AG08395 (cell line): ENCODE measurements at places on chromosomes 3 and 15.

DNA sequence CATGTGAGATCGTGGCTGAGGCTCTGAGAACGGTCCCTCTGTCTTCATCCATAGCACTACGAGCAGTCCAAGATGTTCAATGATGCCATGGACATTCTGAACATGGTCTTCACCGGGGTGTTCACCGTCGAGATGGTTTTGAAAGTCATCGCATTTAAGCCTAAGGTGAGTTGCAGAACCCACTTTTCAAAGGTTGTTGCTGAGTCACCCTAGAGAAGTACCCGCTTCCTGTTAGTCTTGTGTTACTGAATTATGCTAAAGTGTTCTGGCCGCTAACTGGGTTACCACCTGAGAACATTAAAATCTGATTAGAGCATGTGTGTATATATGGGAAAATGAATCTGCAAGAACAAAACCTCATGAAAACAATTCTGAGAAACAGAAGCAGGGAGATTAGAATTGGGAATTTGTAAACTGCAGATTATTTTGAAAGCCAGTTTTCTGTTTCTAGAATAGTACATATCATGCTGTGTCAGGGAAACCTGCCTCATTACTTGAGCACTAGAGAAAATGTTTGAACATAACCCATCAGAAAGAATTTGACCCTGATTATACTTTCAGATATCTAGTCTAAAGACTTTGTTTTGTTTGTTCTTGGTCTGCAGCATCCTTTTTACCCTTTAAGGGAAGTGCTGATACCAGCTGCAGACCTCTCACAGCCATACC is 92.6 kb downstream of the CHDH start:
- no peak for DNase-seq

- DNase-seq = no peak
These were observed 21.6 kb downstream of the COL8A1 start for GRCh38 chr3:99659951-99660350.

DNA sequence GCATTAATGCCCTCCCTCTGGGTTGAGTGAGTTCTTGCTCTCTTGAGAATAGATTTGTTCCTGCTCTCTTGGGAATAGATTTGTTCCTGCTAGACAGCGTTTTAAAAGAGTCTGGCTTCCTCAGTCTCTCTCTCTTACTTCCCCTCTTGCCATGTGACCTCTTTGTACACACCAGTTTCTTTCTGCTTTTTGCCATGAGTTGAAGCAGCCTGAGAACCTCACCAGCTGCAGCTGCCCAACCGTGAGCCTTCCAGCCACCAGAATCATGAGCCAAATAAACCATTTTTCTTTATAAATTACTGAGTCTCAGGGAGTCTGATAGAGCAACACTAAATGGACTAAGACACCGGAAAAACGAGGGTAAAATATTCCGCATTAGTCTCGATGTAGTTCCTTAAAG is 253.6 kb downstream of the CNTN6 start:
- DNase-seq = no peak

- DNase-seq = peak; percentile 85
These were observed 388.7 kb upstream of the SGO1 start for GRCh38 chr3:20574746-20575145.

DNA sequence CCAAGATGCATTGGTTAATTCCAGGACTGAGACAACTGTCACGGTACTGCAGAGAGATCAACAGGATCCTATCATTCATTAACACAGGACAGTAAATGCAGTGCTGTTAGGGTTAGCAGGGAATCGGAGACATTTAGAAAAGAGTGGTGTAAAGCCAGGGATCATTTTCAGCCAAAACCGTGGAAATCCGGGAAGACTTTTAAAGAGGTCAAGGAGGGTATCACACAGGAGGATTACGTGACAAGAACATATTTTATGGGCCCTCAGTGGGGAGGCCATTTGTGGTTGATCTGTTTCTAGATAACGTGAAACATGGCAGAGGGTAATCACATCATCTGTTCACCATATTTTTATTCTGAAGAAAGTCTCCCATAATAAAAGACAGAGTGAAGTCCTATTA is 216.1 kb downstream of the PTPRG start:
- no peak for DNase-seq

DNA sequence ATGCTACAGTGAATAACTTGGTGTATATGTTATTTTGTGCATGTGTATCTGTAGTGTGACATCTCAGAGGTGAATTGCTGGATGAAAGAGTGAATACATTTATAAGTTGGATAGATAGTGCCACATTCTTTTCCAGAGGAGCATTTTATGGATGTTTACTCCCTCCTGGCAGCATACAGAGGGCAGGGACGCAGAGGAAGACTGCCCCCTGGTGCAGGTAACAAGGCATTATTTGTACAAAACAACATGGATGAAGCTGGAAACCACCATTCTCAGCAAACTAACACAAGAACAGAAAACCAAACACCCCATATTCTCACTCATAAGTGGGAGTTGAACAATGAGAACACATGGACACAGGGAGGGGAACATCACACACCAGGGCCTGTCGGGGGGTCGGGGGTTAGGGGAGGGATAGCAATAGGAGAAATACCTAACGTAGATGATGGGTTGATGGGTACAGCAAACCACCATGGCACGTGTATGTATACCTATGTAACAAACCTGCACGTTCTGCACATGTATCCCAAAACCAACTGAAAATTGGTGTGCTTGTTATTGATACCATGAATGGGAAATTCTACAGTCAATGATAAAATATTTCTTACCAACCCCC is 57.9 kb upstream of the CTXND1 start:
- DNase-seq = peak; percentile 59

GRCh38 chr15:75208501-75209288 is 7.0 kb downstream of the C15orf39 start:
- DNase-seq = no peak

DNA sequence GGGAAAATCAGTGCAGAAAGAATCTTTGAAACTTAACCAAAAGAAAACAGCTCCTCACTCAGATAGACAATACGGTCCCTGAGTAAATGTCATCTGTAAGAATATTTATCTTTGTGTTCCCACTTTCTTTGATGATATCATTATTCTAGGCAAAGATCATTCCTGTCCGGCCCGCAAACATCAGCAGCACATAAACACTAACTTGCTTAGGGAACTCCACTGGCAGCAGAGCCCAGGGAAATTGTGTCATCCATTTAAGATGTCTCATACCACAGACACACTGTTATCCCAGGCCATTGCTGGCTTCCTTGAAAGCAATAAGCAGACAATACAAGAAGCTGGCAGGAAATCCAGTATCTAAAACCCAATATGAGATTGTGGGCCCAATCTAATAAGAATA is 20.1 kb upstream of the CD96 start:
- peak; percentile 55 for DNase-seq

DNA sequence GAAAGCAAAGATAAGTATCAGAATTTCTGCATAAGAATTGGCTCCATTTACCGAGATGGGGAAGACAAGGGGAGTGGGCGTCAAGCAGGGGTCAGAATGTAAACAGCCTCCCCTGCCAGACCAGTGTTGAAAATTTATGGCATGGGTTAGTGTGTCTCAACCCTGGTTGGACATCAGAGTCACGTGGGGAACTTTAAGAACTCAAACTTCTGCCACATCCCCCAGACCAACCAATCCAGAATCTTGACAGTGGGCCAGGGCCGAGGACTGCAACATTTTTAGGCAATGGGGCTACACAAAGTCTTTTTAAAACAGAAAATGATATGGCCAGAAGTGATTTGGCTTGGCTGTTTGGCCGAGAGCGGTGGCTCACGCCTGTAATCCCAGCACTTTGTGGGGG is 14.3 kb upstream of the MASP1 start:
- DNase-seq = no peak

GRCh38 chr3:143358155-143358792 is 238.7 kb downstream of the CHST2 start:
- DNase-seq = no peak

DNA sequence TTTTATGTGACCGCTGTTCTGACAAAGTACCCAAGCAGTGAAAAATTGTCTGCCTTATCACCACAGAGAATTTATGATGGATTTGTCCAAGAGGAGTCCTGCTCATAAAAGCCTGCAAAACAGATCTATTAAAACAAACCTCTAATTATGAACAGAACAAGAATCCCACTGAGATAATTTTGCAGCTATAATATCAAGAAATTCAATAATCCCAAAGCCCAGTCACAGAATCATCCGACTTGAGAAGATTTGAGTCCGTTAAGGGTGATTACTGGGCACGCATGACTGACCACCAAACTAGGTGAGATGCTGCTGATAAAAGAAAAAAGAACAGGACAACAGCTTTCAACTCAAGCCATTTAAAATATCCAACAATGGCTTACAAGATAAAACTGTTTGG is 231.0 kb upstream of the WNT5A start:
- DNase-seq = no peak

- DNase-seq = no peak
These were observed 220.1 kb downstream of the BCHE start for GRCh38 chr3:165617134-165617533.

GRCh38 chr3:21446945-21447475 is 304.0 kb downstream of the ZNF385D start:
- DNase-seq = no peak

DNA sequence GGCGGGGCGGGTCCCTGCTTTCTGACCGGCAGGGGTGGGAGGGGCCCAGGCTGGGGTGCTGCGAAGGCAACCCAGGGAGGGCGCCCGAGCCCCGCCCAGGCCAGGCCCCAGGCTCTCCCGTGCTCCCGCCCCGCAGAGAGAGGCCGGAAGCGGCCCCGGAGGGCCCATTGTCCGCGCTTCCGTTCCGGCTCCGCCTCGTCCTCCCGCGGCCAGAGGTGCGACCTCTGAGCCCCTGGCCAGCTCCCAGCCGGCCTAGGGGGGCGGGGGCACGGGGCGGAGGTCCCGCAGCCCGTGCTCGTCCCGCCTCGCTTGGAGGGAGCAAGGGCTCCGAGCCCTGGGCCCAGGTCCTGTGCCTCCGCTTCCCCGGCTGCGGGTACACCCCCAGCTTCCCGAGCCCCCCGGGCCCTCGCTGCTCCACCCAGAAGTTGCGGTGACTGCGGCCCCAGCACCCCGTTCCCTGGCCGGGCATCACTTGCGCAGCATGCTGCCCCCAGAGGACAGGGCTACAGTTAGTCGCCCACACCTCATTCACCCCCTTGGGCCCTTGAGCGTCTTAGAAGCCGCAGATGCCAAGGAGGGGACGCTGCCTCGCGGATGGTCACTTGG is 20.4 kb upstream of the PLXND1 start:
- DNase-seq = peak; percentile 92

DNA sequence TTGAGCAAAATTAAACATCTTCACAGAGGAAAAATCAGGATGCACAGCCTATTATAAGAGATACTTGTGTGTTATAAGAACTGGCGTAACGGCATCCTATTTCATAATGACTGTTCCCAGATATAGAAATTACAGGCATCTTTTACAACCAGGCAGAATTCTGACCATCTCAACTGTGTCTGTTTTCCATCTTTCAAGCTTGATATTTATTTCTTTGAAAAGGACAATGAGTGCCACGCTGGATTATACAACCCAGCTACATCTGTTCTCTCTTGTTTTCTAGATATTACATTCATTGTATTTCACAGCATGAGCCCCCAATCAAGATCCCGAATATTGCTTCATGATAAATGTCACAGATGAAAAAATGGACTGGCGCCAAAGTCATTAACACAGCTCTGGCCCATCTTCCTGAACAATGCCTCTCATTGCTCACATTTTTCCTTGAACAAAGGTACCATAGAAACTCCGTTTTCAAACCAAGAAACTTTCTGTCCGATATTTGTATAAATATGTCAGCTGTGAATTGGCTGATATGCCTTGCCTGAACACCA is 420.6 kb downstream of the TBL1XR1 start:
- DNase-seq = no peak

GRCh38 chr3:149152420-149152819 is 23.0 kb downstream of the HPS3 start:
- DNase-seq = peak; percentile 5

GRCh38 chr3:187572441-187572840 is 97.8 kb downstream of the SST start:
- no peak for DNase-seq

- DNase-seq = no peak
These were observed 293.7 kb upstream of the TPRG1 start for GRCh38 chr3:188878076-188878475.

DNA sequence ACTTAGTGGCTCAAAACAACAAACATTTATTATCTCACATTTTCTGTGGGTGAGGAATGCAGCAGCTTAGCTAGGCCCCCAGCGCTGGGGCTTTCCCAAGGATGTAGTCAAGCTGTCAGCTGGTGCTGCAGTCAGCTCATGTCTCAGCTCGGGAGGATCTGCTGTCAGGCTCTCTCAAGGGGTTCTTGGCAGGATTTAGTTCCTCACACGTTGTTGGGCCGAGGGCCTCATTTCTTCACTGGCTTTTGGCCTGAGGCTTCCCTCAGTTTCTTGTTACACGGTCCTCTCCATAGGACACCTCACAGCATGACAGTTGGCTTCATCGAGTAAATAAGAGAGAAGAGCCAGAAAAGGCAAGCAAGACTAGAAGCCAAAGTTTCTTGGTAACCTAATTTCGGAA is 13.7 kb upstream of the U2SURP start:
- no peak for DNase-seq

DNA sequence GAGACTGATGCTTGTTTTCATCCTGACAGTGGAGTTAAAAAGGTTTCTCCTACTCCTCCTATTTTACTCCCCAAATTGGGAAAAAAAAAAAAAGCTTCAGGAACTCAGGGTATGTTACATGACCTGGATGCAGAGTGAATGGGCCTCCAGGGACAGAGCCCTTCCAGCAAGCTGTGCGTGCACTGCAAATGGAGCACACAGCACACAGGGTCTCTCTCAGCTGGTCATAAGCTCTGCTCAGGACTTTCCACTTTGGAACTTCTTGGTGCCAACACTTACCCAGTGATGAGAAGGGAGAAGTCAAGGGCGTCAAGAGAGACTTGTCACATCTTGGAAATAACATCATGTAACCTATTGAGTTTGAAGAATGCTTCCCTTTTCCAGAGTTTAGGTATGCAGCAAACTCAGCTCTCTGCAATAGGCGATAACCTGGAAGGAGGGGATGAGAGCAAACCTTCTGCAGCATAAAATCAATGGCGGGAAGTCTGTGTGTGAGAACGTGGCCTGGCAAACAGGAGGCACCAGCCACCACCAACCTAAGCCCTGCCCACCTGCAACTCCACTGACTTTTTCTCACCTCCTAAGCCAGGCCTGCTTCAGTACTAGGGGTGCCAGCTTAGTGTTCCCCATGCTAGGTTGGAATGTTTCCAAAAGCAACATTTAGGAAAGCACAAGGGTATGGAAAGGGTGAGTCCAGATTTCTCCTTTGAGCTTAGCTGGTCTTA is 39.8 kb downstream of the MYZAP start:
- DNase-seq = no peak

- peak; percentile 45 for DNase-seq
These were observed 20.3 kb downstream of the XXYLT1 start for GRCh38 chr3:195250473-195251251.

- DNase-seq = no peak
These were observed 878 bp upstream of the RAD51 start for GRCh38 chr15:40693904-40694687.

DNA sequence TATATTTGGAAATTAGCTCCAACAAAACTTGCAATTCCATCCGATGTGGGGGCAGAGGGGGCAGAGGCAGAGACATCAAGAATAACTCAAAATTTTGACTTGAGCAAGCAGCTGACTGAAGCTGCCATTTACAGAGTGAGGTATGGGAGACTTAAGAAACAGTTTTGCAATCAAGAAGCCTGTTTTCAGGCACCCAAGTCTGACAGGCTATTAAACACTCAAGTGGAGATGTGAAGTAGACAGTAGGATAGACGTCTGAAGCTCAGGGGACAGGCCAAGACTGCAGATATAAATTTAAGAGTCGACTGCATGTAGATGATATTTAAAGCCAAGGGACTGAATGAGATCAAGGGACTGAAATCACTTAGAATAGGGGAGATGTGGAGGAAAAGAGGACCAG is 9.9 kb upstream of the SH3BP5 start:
- no peak for DNase-seq

GRCh38 chr15:92653366-92653765 is 2.2 kb downstream of the FAM174B start:
- DNase-seq = no peak
